ENCODE measurements at places on chromosomes 1 and 21.

DNA sequence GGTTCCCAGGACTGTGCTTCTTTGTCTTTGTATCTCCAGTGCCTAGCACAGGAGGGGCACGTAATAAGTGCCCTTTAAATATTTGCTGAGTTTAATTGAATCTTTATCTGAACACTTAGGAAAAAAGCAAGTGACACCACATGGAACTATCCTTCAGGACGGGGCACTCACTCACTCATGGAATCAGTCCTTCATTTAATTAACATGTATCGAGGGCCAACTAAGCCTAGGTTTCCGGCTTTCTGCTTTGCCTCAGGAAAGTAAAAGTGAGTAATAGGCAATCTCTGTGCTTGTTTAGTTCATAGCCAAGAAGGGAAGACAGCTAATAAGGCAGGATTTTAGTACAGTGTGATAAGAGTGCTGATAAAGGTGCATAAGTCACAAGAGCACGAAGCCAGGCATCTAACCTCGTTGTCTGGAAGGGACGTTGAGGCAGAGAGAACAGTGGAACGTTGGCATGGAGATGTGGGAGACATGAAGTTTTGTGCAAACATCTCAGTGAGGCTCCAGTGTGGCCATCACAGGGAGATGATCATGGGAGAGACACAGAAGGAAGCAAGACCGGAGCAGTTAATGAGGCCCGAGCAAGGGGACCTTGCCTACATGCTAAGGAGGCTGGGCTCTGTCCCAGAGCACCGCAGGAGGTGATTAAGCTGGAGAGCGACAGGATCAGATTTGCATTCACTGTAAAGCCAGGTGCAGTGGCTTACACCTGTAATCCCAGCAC lies 54.1 kb upstream of the TRIM67 start:
- DNase-seq, result no peak

- DNase-seq, result no peak
Observed at GRCh38 chr1:152817309-152817708, 5.5 kb downstream of the LCE1B start.

DNA sequence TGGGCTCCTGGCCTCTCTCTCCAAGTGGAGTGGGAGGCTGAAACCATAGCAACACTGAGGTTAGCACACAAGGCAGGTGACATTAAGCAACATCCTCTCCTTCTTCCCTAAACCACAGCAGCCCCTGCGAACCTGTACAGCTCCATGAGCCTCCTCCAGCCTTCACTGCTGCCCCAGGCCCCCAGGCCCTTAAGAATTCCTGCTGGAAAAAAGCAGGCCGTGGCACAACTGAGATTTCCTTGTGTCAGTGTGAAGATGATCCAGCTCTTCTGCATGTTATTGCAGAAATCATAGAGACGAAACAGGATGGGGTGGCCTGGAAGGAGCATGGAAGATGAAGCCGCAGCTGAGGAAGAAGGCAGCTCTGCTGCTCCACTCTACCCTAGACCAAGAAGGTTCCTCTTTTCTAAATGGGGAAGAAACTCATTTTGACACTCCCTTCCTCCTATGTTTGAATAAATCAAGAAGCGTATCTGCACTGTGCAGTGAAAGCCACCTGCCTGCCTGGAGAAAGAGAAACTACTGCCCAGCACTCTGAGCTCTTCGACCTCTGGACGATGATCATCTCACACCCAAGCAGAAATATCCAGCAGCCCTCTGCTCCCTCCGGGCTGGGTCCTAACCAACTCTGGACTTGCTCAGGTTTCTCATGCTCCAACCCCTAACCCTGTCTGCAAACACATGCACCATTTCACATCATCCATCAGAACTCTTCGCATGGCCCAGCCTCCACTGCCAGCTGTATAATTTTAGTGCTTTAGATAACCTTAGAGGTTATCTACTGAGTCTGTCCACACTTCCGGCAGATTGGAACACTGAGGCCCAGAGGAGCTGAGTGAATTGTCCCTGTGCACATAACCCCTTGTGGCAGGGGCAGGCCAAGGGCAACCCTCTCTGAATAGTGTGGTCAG lies 20.7 kb downstream of the SH3BP5L start:
- no peak for DNase-seq

- DNase-seq, result no peak
Observed at GRCh38 chr1:169121146-169121923, 14.8 kb downstream of the ATP1B1 start.

- peak; percentile 86 for DNase-seq
Observed at GRCh38 chr1:43565600-43566360, 35.1 kb downstream of the PTPRF start.

DNA sequence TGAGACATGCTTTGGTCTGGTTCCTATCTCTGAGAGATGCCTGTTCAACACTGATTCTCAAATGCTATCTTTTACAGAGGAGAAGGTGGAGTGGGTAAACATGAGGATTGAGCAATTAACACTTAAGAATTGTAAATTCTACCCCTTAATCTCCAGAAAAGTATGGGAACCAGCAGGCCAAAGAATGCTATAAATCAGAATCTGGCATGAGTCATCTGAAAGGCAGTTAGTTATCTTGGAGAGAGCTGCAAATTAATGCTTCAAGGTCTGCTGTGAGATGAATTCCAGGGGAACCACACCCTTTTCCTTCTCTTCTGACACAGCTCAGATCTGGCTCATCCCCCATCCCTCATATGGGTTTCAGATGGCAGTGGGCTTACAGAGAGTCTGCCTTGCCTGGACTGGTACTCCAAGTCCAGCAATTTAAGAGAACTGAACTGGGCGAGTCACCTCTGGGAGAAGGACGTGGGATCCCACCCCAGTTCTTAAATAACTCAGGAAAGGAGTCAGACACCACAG lies 5.2 kb downstream of the S100A10 start:
- no peak for DNase-seq

DNA sequence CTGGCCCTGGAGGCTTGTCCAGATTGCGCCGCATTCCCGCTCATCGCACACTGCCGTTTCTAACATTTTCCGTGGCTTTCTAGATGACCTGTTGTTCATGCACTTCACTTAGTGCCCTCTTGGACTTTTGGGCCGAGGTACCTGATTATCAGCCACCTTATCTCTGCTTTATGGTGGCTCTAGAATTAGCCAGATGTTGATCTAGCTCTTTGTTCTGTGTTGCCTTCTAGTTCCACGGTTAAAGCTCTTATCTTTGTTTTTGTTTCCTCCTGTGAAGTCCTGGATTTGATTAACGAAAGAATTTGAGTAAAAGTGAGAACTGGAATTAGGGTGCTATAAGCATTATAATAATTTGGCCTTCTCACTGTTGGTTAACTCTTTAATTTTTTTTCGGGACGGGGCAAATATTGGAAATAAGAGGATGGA lies 945 bp downstream of the RNPEP start:
- no peak for DNase-seq

DNA sequence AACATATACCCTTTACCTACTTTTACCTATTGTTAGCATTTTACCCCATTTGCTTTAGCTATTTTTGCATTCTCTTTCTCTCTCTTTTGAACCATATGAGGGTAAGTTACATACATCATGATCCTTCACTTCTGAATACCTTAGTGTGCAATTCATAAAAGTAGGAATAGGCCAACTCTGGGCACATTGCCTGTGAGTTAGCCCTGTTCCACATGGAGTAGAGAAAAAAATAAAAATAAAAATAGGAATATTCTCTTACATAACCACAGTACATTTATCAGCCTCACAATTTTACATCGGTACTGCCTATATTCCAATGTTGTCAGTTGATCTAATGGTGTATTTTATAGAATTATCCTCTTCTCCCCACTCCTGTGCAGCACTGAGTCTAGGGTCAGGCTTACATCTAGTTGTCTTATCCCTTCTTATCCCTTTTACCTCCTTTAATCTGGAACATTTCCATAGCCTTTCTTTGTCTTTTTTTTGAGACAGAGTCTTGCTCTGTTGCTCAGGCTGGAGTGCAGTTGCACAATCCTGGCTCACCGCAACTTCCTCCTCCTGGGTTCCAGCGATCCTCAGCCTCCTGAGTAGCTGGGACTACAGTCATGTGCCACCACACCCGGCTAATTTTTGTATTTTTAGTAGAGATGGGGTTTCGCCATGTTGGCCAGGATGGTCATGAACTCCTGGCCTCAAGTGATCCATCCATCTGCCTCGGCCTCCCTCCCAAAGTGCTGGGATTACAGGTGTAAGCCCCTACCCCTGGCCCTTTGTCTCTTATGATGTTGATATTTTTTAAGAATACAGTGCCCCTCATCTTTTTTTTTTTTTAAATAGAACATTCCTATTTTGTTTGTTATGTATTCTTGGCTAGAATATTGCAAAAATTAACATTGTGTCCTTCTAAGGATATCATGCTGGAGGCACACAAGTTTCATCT lies 11.1 kb upstream of the SLC30A1 start:
- DNase-seq, result no peak

GRCh38 chr1:153546796-153547559 lies 1.4 kb upstream of the S100A4 start:
- DNase-seq, result no peak

DNA sequence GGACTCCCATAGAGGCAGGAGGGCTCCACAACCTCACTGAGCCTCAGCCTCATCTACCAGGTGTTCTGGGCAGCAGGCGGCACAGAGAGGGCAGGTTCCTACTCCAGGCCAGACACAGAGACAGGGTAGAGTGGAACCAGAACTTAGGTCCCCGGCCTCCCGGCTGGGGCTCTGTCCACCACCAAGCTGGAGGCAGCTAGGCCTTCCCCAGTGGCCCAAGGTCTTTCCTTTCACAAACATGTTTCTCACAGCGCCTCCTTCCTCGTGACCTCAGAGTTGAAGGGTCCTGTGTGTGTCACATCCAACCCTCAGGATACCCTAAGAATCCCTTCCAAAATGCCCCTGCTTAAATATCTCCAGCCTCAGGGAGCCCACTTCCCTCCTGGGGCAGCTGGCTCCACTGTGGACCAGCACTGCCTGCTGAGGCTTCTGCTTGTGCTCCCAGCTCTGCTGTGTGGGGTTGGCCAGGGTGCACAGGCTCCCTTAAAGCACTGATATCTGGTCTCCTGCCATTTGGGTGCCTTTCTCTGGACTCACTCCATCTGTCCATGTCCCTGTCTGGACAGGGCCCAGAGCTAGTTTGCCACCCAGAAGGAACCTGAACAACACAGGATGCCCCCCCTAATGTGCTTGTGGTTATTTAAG lies 33.2 kb upstream of the MAGOH start:
- no peak for DNase-seq

- DNase-seq, result no peak
Observed at GRCh38 chr1:61204528-61204927, 122.2 kb downstream of the NFIA start.

DNA sequence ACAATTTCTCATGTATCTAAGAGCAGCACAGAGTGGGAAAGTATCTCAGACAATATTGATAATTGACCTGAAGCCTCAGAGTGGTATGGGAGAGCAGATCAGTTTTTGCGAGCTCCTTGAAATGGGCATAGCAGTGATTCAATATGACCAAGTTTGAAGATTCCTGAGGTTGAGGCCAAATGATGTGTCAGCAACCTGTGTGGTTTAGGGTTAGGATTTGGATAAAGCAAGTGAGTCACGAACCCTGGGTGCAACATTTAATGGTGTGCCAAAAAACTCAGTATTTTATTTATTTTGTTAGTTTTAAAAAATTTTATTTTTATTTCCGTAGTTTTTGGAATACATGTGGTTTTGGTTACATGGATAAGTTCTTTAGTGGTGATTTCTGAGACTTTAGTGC lies 92.5 kb upstream of the C21orf91 start:
- DNase-seq, result no peak

DNA sequence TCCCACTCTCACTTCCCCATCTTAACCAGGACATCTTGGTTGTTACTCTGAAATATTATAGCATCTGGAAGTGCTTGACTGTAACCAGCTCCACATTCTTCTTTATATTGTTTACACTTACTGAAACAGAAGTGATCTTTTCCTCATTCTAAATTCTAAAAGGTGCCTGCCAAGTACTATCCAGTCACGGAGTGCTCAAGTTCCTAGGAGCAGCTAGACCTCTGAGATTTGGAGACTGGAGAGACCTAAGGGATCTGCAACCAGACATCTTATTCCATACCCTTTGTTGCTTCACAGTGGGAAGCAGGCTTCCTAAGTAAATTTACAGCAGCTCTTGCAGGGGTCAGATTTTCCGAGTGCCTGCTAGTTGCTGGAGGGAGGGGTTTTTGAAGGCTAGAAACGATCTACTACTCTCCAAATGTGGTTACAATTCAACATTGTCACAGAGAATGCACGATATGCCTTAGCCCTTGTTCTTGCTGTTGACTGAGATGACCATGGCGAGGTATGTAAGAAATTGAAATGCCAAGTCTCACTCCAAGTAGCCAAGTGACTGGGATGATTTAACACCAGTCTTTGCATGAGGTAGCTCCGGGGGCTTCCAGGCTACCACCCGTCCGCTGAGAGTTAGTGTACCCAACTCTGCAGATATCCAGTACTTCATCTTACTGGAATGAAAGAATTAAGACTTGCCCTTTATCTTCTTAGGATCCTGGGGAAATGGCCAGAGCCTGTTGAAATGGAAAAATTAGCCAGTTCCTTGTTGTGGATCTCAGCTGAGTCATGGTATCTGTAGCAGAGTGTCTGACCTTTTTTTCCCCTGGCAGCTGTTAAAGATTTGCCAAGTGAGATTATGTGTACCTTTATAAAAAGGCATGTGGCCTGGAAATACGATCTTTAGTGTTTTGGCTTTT lies 150.8 kb downstream of the MAST2 start:
- DNase-seq, result peak; percentile 30

GRCh38 chr1:181637998-181638397 lies 154.7 kb downstream of the CACNA1E start:
- DNase-seq, result no peak

DNA sequence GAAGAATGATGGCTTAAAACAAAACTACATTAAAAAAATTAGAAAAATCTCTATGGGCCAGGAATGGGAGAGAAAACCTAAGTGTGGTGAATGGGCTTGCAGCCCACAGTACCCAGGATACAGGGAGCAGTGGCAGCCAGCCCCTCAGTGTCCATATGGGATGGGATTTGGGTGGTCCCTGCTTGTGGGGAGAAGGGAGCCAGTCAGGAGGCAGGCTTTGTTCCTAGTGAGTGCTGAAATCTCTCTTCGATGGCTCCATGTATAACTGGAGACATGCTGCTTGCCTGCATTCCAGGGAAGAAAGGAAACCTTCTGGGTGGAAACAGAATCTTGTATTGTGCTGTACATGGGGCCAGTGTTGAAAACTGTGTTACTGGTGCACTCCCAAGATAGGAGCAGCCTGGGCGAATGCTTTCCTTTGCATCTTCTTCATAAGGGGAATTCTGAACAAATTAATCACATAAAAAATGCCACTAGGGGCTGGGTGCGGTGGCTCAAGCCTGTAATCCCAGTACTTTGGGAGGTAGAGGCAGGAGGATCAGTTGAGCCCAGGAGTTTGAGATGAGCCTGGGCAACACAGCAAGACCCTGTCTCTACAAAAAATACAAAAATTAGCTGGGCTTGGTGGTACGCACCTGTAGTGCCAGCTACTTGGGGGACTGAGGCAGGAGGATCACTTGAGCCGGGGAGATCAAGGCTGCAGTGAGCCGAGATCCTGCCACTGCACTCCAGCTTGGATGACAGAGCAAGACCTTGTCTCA lies 36.0 kb downstream of the PTPRU start:
- no peak for DNase-seq

All from right hindlimb (tissue), 1 donor.